ENCODE measurements at places on chromosomes 5 and 9. TPM values are rescaled to one million over a fixed set of nuclear protein-coding genes. Genes with fewer than 3 reads are reported as not detected.

DNA sequence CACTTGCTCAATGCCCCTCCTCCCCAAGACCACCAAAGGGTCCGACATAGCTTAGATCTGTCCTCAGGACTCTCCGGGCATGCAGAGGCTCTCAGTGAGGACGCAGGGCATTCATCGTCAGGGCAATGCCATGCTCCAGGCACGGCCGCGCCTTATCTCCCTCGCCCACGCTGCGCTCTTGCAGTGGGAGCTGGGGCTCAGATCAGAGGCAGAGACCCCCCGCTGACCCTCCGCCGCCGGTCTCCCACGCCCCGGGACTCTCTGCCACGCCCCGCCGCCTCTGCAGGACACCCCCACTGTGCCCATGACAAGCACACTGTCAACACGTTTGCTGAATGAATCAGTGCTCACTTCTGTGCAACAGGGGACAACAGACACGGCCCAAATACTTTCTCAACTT lies 140.7 kb downstream of the ADAMTS2 start:
- DNase-seq = no peak

The SLC31A2 gene
- 74.8 TPM for total RNA-seq

GRCh38 chr5:121424976-121425375 lies 426.7 kb upstream of the FTMT start:
- no peak for DNase-seq

The HK3 gene
- 61.2 TPM for total RNA-seq

GRCh38 chr9:136742591-136743391 lies at the start of gene LCN10:
Gene LCN10 (minus strand): TSS chr9:136742940. CDS start chr9:136742903, 37 bp downstream.
- no peak for DNase-seq

DNA sequence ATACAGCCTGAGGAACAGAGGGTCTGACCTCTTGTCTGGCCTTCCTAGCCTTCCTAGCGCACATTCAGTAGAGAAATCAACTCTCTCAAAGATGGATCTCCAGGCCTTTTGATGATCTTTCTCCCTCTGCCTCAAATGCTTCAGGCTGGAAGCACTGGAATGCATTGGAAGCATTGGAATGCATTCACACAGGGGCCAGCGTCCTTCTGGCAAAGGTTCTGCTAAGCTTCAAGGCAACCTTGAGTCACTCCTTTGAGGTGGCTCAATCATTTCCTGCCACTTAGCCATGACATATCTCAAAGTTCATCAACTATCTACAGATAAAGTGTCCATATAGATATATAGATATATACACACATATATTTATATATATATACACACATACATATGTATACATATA lies 42.9 kb downstream of the OR2K2 start:
- no peak for DNase-seq

DNA sequence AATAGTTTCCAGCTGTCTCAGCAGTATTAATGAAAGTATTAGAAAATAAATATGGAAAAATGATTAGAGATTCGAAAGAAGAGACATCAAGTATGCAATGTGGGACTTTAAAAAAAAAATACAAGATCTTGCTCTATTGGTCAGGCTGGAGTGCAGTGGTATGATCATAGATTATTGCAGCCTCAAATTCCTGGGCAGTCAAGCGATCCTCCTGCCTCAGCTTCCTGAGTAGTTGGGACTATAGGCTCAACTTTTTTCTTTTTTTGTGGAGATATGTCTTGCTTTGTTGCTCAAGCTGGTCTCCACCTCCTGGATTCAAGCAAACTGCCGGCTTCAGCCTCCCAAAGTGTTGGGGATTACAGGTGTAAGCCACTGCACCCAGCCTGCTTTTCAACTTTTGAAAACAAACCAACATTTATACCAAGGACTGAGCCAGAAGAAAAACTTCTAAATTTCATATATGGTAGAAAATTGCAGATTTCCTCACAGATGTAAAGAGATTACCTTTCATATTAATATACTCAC lies 323.1 kb downstream of the ADGRV1 start:
- no peak for DNase-seq

GRCh38 chr5:158549311-158549710 lies 550.4 kb downstream of the EBF1 start:
- no peak for DNase-seq

GRCh38 chr9:1129382-1129781 lies 79.2 kb downstream of the DMRT2 start:
- no peak for DNase-seq

DNA sequence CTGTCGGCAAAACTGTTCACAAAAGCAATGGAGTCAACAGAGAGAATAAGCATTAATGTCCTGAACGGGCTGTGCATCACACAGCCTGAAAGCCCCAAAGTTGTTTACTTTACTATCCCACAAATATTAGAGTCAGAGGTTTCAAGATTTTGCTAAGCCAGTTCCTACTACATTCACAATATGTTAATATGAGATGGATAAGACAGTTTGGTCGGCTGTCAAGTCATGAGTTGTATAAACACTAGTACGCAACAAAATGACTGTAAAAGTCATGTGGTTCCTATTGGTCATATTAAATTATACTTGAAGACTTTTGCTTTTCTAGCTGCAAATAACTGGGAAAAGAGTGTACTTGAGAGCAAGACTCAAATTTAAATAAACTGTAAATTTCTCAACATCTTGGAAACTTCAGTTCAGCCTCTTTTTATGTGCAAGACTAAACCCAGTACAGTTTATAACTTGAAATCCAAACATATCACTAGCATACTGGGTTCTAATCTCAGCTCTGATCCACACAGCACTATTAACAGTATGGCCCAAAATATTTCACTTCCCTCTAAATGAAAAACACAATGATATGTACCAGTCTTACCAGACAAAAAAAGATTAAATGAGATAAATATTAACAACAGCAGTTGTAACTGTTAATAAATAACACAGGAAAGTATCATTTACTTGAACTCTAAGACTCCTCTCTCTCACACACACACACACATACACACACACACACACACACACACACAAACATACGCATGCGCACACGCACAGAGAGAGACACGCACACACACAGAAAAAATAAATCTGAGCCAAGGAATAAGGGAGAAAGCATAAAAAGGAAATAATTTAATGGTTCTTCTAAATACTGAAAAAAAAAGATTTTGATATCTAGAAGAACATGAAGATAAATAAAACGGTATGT lies 33.1 kb downstream of the FANCC start:
- DNase-seq = no peak

DNA sequence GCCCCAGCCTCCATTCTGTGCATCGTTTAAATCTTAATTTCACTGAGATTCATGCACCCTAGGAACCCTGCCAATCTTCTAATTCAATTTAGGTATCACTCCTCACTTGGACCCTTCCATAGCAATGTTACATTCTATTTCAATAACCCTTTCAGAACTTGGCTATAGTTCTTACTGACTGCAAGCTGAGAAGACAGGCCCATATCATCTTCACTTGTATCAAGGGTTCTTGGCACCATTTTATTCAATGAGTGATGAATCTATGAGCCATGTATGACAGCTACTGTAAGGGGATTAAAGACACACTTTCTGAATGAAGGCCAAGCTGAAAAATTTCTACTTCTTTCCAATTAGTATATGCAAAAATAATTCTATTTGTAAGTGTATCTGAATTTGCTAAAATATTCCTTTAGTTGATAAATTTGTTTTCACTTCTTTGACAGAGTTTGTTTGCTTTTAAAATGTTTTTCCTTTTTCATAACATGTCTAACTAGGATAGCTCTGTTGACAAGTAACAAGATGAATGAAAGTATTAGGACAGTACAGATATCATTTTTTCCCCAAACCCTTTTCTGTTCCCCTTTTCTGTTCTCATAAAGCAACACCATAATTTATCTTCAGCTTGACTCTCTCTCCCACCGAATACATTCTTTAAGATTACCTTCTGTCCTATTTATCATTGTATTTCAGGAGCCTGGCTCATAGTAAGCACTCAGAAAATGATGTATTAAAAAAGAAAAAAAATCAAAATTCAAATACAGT lies 9.6 kb downstream of the ITGA2 start:
- no peak for DNase-seq

- DNase-seq = no peak
Observed at GRCh38 chr5:148899993-148900392, 73.6 kb downstream of the ADRB2 start.

The GRM6 gene
- not detected for total RNA-seq

- no peak for DNase-seq
Observed at GRCh38 chr5:28766565-28767158, 1728.3 kb upstream of the CDH9 start.

The OGN gene
- 15.3 TPM for total RNA-seq

The RABGAP1 gene
- 62.0 TPM for total RNA-seq

The FAM200C gene
- total RNA-seq = 6.1 TPM

The PITX1 gene
- 0.47 TPM for total RNA-seq
